Right kidney (tissue), 9 donors: ENCODE measurements at places on chromosomes 16 and 17.

DNA sequence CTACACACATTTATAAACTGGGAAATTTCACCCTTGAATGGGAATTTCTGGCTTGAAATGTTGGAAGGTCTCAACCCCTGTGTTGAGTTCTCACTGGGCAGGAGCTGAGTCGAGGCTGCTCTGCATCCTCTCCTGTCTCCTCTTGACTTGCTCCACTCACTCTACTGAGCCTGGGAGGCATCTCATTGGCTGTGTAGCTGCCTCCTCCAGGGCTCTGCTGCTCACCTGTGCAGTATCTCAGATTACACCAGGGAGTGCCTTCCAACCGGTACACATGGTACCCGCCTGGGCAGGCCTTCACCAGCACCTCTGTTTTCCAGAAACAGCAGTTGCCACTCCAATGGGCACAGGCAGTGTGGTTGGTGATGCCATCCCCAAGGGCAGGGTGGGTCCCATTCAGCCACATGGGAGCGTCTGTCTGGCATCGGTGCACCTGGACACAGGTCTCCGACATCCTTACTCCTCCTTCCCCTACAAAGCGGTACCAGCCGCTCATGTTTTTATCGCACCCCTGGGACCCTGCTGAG lies 3.7 kb downstream of the GP2 start:
- DNase-seq = no peak

- no peak for DNase-seq
Measured at GRCh38 chr16:35745821-35746248, 2286.4 kb downstream of the TP53TG3F start.

DNA sequence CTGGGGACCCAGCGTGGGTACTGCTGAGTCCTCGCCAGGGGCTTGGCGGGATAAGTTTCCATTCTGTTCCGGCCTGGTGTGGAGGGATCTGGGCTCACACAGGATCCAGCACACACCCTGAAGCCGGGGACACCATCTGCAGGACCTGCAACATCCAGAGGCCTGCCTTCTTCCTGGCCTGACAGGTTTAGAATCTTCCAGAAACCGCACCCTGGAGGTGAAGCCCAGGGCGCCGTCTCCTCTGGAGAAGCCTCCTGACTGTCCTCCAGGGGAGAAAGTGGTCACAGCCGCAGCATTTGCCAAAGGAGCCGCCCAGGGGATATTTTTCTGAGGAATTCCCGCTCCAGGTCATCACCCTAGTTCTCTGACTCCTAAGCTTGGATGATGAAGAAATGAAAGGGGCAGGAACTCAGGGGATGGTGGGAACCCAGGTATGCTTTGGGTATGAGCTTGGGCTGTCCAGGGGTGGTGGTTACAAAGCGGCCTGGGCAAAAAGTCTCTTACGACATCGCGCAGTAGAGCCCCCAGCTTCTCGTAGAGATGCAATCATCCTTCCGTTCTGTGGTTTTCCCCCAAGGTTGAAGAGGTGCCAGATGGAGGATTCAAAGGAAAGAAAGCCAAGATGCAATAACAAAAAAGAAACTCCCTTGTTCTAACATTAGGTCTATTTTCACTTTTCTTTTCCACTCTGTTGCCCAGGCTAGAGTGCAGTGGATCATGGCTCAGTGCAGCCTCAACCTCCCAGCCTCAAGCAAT lies 9.1 kb upstream of the CRISPLD2 start:
- DNase-seq = no peak

- DNase-seq = no peak
Measured at GRCh38 chr17:67474081-67474661, 97.1 kb downstream of the PITPNC1 start.

- no peak for DNase-seq
Measured at GRCh38 chr16:23924128-23924527, 88.3 kb downstream of the PRKCB start.

DNA sequence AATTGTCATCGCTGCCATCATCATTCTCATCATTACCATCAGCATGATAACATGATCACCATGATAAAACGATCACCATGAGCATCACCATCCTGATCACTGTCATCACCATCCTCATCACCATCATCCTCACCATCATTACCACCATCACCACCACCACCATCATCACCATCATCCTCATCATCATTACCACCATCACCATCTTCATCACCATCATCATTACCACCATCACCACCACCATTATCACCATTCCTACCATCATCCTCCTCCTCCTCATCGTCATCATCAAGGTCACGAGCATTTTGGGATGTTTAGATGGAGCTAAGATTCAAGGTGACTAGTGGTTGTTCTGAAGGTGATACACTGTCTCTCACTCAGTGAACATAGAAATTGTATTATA lies 221.0 kb downstream of the FOXL1 start:
- DNase-seq = no peak

DNA sequence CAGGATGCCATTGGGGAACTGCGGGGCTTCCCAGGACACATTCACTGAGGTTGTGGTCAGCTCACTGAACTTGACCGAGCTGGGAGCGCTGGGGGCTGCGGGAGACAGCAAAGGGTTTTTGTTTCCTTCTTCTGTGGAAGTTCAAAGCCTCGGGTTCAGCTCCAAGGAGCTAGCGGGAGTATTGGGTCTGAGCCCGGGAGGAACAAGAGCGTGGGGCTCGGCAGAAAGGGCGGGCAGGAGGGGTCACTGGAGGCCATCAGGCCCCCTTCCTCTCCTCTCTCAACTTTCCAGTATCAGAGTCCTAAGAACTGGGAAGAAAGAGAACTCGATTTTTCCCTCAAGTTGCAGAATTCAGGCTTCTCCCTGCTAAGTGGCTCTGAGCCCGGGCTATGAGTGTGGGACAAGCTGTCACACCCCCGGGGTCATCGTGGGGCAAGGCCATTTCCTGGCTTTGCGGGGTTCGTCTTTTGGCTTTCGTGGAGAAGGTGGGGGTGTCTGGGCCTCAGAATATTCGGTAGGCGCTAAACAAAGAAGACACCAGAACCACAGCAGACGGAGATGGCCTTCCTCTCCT lies 53.6 kb upstream of the CDC42EP4 start:
- no peak for DNase-seq

DNA sequence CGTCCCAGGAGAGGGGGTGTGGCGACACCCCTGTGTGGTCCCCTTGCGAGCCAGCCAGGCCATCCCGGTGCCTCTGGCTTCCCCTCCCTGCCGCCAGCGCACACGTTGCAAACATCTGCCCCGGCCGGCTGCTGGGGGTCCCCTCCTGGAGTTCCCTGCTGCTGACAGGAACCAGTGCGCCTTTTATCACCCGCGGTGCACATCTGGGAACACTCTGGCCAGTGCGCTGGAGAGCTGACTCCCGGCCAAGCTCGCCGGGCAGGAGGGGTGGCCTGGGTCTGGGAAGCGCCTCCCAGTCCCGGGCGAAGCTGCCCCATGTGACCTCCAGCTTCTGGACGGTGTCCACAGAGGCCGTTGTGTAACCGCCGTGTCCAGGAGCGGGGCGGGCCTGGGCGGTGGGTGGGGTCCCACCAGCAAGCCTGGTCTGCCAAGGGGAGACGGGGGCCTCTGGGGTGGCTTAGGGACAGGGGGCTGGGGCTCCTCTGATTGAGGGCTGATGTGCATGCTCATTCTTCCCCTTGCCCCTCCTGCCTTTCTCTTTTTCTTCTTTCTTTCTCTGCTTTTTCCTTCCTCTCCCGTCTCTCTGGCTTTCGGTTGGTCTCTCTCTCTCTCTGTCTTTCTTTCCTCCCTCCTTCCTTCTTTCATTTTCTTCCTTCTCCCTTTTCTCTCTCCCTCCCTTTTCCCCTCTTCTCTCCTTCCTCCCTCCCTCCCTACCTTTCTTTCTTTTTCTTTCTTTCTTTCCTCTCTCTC lies 25.2 kb upstream of the CIBAR2 start:
- DNase-seq = peak; percentile 71

DNA sequence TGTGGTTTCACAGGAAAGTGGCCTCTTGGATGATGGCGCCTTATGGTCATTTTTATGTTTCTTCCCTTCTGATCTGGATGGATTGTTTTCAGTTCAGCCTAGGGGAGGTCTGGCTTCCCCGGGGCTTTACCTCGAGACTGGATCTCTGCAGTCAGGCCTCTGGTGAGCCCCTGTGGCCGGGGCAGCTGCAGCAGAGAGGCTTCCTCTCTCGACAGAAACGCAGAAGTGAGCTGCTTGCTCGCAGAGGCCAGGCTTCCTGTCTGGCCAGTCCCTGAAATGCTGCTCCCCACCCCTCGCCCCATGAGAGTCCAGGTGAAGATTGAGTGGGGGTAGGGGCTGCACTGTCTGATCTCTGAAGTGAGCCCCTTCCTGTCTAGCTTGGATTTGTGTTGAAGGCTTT lies 44.0 kb downstream of the PLCG2 start:
- peak; percentile 49 for DNase-seq

DNA sequence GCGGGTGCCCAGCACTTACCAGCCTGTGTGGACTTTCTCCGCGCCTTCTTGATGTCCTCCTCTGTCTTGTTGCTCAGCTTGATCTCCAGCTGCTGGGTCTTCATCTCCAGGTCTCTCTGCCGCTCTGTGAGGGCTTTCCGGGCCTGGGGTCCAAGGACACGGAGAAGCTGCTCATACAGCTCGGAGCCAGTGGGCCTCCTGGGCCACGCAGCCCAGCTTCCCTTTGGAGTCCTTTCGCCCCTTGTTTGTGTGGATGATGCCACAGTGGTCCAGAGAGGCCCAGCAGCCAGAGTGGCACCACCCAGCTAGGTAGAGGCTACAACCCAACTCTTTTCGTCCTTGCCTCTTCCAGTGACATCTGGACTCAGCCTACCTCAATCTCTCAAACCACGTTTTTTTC lies 20.4 kb upstream of the RCVRN start:
- DNase-seq = no peak

DNA sequence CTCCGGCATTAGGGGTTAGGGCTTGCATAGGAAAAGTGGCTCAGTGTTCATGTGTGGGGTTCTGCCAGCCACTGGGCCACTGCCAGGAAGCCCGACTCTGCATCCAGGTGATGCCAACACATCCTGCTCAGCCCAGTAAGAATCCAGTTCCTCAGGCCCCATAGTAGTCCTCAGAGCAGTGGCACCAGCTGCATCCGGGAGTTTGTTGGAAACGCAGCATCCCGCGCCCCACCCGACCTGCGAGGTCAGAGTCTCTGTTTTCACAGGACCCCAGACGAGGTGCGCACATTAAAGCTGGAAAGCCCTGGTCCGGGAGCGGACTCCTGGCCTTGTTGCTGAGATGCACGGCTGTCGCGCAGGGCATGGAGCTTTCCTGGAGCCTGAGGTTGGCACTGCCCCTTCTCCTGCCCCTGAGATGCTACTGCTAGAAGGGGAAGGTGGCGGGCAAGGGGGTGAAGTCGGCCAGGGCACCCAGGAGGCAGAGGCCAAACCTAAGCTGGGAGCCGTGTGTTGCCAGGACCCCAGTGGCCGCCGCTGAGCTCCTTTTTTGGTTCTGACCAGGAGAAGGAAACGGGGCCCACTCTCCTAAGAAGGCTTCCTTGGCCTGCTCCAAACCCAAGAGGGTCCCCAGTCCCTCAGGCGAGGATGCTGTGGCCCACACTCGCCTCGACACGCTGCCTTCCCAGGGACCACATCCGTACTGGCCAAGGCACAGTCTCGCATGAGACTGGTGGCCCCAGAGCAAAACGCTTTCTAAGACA lies 44.4 kb downstream of the NOS2 start:
- no peak for DNase-seq

- DNase-seq = no peak
Measured at GRCh38 chr17:81008140-81008539, 16.5 kb downstream of the CHMP6 start.

DNA sequence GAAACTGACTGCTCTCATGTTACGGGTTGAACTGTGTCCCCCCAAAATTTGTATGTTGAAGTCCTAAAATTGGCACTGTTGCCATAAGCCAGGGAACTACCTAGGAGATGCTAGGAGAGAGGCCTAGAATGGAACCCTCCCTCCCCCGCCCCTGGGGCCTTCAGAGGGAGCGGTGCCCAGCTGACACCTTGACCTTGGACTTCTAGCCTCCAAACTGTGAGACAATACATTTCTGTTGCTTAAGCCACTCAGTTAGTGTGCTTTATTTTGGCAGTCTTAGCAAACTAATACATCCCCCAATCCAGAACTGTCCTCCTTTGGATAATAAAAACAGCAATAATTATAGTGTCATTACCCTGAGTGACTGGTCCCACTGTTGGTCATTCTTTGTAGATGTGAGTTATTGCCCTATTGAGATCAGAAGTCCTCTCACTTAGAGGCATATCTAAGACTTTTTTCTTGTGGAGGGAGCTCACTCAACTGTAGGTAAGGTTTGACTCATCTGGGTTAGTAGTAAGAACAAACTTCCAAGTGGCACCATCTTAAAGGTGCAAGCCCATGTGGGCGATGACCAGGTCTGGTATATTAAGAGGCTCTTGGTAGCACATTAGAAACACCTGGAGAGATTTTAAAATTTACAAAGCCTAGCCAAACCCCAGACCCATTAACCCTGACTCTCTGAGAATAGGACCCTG lies 93.0 kb upstream of the HLF start:
- DNase-seq = no peak

DNA sequence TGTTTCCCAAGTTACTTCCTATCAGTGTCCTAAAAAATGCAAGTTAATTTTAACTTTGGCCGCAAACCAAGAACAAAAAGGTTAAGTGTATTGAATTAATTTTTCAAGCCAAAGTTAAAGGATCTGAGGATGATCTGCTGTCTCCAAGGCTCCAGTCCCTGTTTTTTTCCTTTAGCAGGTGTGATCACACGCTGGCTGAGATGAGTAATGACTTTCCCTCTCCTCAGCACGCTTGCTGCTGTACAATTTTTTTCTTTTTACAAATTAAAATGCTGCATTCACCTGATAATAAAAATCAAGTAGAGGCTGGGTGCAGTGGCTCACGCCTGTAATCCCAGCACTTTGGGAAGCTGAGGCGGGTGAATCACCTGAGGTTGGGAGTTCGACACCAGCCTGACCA lies 3.9 kb upstream of the TNFSF12 start:
- DNase-seq = no peak

DNA sequence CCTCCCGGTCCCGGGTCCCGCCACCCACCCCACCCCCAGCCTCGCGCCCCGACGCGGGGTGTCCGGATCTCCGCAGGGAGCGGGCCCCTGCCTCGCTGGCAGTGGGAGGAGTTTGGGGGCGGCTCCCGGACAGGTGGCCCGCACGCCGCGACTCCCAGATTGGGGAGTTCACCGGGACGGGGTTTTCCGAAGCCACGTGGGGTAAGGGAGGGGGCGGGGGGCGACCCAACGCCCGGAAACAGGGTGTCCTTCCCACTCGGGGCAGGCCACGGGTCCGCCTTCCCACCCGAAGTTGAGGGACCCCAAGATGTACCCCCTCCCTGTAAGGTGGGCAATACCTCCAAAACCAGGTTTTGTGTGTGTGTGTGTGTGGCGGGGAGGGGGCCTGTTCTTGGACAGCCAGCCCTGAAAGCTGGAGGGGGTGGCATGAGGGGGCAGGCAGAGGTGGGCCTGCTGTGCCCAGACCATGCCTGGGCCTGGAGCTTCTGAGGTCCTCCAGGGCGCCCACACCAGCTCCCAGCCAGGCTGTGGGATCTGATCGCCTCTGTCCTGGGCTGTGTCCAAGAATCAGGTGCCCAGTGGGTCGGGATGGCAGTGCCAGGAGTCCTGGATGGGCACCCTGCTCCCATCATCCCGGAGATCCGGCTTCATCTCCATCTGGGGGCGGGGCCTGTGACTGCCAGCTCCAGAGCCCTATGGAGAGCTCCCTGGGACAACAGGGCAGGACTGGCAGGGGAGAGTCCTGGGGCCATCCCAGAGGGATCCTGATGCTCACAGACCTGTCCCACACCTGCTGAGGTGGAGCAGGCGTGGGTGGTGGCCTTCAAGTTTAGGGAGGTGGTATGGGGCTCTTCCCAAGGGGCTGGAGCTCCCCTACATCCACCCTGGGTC lies 767 bp downstream of the SYNGR2 start:
- peak; percentile 56 for DNase-seq
